NCI-H226 (cell line): ENCODE measurements at places on chromosomes 12 and 14.
A peak's percentile ranks its signal among the peaks of the same experiment; 100 is the strongest.

DNA sequence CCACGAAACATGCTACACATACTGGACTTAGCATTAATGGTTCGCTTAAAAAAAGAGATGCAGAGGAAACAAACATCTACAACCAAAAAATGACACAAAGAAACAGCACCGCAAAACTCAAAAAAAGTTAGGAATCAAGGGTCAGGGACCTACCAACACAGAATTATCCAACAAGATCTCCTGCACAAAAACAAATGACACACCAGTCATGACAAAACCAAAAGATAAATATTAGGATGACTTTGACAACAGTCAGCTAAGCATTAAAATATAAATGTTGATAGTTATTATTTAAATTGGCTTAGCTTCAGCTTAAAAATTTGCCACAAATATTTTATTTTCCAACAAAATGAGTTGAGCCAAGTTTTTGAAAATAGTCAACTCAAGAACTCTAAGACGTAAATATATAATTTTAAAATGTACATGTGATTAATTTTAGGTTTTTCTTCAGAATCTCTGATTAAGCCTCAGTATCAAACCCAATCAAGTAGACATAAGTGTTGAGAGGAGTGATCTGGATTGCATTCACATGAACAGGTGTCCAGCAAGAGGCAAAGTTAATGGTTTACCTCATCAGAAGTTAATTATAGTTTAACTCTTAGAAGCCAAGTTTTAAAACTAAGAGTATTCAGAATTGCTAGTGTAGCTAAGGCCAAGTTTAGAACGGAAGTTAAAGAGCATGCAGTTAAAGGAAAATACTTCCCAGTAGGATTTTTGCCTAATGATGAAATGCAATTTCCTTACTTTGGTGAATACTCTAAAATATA lies 79.9 kb downstream of the HEATR5A start:
- no peak for DNase-seq

- peak; percentile 61 for DNase-seq
These were observed at the start of gene CCDC184 for GRCh38 chr12:48183091-48183875. TSS of gene CCDC184 (plus strand) at chr12:48183644. CDS start at chr12:48184123, 479 bp downstream.

DNA sequence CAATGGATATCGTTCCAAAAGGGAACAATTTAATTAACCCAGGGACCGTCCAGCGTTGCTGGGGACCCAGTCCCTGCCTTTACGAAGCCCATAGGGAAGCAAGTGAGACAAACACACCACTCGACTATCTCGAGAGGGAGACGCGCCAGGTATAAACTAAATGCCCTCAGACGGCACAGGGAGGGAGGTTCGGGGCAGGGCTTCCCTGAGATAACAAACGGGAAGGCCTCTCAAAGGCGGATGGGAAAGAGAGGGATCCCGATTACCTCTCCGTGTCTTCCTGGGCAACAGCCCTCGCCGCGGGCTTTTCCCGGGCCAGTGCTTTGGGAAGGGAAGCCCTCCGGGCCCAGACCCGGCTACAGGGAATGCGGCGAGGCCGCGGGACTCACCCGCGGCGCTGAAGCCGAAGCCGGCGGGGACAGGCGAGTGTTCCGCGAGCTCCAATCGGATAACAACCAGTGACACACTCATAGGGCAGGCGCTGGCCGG lies 390 bp downstream of the BRAP start:
- DNase-seq, result no peak

DNA sequence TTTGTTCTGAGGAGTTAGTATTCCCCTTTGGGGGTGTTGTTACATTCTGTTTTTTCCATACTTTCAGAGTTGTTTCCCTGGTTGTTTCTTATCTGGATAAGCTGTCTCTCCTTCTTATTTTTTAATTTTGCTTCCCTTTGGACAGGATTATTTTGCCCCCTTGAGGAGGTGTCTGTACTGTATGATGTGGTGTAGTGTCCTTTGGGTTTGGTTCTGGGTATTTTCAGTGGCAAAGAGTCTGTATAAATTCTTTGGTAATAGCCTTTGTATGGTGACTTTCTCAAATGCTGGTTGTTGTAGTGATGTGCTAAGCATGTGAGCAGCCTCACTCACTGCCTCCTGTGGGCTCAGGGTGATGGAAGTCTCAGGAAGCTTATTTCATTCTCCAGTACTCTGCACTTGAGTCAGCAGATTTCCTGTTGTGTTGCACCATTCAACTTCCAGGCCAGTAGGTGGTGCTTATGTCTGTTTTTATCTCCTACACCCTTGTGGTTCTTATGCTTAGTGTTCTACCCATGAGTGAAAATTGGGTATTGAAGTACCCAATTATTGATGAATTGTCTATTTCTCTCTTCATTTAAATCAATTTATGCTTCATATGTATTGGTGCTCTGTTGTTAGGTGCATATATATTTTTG lies 103.3 kb upstream of the PMCH start:
- peak; percentile 62 for DNase-seq

DNA sequence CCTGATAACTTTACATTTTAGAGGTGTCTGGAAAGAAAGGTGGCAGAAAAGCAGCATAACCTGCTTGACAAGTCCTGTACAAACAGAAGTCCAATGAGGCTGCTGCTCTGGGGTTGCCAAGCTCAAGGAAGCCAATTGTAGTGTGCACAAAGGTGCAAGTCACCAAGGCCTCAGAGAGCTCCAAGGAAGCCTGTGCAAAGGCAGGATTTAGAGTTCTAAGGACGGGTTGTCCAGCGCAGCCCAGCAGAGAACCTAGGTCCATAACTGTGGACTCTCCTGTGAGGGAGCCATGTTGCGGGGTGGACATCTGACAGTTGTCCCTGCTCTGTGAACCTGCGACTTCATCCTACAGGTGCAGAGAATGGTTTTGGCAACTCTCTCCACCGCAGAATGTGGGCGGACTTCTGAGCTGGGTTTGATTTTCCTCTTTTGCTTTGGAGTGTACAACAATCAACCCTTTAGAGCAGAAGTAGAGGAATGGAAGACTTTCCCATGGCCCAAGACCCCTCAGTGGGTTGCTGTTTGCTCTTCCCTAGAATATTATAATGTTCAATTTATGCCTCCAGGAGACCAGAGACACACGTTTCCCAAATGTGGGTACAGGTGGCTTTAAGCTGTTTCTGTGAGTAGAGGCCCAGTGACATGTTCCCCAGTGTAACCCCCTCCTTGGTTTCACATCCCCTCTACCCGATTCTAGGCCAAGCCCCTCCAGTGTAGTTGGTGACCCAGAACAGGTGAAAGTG lies 81.0 kb downstream of the ETV6 start:
- no peak for DNase-seq

DNA sequence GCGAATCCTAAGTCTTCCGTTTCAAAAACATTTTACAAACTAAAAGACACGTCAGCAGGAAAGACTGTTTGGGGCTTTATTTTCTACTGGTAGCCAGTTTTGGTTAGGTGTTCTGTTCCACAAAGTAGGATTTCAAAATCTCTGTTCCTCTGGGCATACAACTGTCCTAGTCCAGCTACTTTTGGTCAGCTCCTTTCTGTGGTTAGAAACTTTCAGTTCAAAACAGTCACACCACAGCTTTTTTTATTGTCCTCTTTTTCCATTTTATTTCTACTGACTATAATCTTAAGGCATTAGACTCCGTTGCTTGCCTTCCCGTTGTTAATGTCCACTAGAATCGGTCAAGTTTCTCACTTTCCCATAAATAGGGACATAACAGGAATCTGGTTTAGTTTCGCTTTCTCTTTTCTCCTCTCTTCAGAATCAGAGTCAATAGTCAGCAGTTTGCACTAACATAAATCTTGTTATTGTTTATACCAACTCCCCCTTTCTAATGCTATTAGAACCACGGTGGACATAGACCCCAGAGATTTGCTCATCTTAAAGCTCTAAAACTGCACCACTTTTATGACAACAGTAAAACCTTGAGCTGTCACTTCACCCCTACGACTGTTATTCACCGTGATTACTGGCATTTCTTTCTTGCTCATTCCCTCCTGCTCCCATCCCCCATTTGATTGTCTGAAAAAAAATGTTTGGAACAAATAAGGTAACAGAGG lies 41.5 kb upstream of the NPAS3 start:
- no peak for DNase-seq

GRCh38 chr14:31950764-31951637 lies 126.1 kb upstream of the ARHGAP5 start:
- peak; percentile 80 for DNase-seq

DNA sequence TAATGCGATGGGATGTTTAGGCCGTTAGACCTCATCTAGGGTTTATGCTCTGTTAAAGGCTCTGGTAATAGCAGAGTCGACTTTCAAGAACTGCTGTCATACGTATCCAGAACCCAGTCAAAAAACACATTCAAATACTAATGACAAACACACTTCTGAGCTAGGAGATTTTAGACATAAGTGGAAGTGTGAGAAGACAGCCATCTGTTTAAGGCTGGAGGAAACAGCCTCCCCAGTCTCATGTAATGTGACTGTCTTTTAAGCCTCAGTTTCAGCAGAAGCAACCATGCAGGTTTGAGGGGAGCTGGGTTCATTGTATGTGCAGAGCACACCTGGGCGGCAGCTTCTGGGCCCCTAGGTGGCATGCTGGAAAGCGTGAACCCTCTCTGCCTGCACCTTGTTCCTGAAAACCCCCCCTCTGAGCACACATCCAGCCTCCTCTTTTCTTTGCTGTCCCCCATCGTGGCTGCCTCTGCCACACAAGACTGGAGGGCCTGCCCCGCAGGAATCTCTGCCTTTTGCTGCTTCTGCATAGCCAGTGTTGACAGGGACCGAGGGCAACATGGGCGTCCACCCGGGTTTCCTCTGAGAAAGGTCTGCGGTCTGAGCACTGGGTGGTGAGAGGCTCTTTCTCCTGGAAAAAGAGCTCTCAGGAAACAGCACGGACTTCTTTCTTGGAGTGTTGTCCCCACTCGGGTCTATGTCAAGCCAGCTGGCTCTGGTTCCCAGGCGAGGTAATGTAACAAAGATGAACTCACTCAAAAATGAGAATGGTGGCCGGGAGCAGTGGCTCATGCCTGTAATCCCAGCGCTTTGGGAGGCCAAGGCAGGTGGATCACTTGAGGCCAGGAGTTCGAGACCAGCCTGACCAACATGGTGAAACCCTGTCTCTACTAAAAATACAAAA lies 11.6 kb downstream of the WNT5B start:
- no peak for DNase-seq

GRCh38 chr12:111870706-111871105 lies 28.7 kb downstream of the MAPKAPK5 start:
- DNase-seq, result no peak

DNA sequence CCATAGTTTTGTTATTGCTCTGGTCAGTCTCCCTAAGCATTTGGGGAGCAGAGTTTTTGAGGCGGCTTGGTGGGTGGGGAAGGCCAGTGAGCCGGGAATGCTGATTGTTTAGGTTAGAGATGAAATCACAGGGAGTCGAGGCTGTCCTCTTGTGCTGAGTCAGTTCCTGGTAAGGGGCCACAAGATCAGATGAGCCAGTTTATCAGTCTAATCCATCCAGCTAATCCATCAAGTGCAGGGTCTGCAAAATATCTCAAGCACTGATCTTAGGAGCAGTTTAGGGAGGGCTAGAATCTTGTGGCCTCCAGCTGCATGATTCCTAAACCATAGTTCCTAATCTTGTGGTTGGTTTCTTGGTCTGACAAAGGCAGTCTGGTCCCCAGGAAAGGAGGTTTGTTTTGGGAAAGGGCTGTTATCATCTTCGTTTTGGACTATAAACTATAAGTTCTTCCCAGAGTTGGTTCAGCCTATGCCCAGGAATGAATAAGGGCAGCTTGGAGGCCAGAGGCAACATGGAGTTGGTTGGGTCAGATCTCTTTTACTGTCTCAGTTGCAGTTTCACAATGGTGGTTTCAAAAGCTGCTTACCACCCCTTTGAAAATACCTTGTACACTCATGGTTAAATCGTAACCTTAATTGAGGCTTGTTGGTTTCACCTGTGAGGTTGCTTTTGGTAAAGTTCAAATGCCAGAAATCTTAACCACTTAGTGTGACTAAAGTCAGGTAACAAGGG lies 33.6 kb upstream of the HIGD1C start:
- DNase-seq, result no peak

GRCh38 chr12:113776536-113776935 lies 189.6 kb downstream of the RBM19 start:
- no peak for DNase-seq

GRCh38 chr12:15700595-15700994 lies 88.6 kb downstream of the EPS8 start:
- peak; percentile 80 for DNase-seq

DNA sequence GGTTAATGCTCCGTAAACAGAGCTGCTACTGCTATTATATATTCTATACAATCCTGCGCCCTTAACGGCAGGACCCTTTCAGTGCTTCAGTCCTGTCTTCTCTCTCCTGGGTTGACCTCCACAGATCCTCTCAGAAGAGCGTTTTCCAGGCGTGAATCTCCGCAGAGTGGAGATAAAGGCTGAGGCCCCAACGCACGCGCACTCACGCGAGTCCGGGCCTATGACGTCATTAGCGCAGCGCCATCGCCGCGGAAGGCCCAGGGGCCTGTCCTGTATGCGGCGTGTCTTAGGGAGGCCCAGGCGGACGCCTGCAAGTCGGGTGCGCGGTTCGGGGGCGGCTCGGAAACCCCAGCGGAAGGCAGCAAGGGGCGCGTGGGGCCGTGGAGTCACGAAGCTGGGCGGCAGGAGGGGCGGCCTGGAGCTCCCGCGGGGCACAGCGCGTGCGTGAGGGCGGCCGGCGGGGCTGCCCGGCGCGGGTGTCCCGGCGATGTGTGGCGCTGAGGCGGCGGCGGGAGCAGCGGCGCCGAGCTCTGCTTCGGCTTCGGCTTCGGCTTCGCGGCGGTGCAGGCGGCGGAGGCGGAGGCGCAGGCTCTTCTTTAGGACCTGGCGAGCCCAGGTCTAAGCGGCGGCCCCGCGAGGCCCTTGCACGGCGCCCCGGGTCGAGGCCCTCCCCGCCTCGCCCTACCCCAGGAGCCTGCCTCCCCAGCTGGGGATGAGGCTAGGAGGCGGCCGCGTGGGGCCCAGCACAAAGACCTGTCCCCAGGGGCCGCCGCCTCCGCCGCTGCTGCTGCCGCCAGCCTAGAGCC lies at the start of gene MAPKAPK5:
MAPKAPK5 (plus strand) TSS at position 479 of the 806 bp plus-strand sequence. CDS start 506 bp downstream, outside the sequence.
- DNase-seq, result peak; percentile 89

- DNase-seq, result peak; percentile 97
These were observed 1.8 kb downstream of the GALNT9 start for GRCh38 chr12:132327336-132328171.

DNA sequence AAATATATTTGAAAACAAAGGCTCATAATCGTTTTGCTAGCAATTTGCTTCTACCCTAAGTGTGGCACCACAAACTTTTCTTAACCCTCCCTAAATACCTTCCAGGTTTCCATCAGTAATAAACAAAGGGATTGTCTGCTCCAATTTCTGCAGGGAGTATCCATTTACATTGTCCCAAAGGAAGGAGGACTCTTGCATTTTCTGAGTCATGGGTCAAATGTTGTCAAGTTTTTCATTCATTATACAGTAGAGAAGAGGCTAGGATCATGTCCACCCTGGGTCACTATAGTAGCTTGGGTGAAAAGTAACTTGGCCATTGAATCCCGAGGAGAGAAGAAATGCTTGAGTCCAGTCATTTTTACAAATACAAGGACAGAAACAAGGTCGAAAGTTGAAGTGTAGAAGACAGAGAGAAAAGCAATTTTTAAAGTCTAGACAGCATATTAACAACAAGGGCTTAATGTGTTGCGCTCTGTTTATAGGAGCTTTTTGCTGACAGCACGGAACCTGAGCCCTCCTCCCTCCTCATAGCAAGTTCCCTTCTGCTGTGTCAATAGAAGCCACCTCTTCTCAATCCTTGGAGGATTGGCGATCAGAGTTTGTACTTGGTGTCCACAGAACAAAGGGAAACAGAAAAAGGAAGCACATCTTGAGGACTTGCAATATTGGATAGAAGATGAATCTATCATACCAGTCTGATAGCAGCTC lies 53.1 kb downstream of the TMEM30B start:
- DNase-seq, result no peak

GRCh38 chr14:96097752-96098151 lies 58.6 kb downstream of the C14orf132 start:
- DNase-seq, result no peak
